Astrocyte (in vitro differentiated cells and primary cell): ENCODE measurements at places on chromosomes 2 and 18. TPM values are rescaled to one million over a fixed set of nuclear protein-coding genes. Genes with fewer than 3 reads are reported as not detected.

GRCh38 chr2:217919204-217919603 is 83.6 kb downstream of the TNS1 start:
- no peak for DNase-seq

GRCh38 chr2:3125001-3125760 is 252.4 kb downstream of the EIPR1 start:
- no peak for DNase-seq

Gene ADAM23
- total RNA-seq, result 11.0 and 13.9 TPM in 2 replicates

DNA sequence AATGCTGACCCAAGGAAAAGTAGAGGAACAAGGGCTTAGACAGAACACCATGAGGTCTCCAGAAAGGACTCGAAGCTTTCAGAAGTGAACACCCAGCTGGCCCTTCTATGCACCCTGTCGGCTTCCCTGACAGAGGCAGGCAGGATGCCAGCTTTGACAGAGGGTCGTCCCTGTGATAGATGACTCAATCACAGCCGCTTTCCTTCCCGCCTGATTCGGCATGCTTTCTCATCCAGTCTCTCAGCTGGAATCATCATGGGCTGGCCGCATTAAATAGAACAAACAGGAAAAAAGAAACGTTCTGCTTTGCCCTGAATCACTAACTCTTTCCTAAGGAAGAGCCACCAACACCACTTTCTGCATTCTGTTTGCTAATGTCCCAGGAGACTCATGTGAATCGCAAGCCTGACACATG is 140.3 kb upstream of the RAB12 start:
- peak; percentile 41 for DNase-seq

DNA sequence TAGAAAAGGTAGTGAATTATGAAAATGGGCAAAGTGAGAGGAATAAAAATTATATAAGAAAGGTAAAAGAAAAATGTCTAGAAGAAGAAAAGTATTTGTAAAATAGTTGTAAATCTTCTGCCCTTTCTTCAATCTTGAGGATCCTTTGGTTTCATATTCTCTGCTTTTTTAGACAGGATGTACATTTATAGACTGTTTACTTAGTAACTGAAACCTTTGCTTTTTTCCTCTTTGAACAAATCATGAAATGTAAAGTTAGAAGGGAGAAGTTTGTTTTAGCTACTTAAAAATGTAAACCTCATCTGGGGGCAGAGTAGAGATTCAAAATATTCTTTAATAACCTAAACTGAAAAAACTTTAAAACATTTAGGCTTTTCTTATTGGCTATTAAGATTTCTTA is 150.4 kb upstream of the ITGA4 start:
- DNase-seq, result no peak

DNA sequence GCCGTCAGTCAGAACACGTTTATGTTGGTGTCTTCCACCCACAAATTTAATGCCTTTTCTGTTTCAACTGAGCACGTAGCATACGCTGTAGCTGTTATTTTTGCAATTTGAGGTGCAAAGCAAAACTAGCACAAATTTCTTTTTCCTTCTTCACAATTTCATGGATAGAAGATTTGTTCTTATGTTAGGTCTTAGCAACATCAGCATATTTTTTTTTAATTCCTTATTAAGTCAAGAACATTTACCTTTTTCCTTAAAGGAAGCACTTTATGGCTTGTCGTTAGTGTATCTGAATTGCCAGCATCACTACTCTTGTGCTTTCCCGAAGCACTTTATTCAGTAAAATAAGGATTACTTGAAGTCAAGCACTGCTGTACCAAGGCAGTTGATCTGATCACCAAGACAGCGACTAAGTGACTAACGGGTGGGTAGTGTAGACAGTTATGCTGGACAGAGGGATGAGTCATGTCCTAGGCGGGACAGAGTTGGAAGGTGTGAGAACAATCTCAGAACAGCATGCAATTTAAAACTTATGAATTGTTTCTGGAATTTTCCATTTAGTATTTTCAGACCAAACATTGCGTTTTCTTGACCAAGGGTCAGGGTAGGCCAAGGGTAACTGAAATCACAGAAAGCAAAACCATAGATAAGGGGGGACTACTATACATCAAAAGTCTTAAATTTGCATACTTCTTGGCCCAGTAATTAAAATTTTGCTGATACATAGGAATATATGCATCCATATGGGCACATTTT is 13.3 kb downstream of the BABAM2 start:
- peak; percentile 77 for DNase-seq

GRCh38 chr2:46666044-46666679 is 186.8 kb downstream of the TMEM247 start:
- DNase-seq, result no peak

Gene HRH4
- total RNA-seq, result 0.17 and 0.25 TPM in 2 replicates

Gene ERFE
- total RNA-seq, result 0.60 and 1.4 TPM in 2 replicates

- peak; percentile 87 for DNase-seq
These were observed 182.4 kb downstream of the PTPRM start for GRCh38 chr18:7749510-7749981.

DNA sequence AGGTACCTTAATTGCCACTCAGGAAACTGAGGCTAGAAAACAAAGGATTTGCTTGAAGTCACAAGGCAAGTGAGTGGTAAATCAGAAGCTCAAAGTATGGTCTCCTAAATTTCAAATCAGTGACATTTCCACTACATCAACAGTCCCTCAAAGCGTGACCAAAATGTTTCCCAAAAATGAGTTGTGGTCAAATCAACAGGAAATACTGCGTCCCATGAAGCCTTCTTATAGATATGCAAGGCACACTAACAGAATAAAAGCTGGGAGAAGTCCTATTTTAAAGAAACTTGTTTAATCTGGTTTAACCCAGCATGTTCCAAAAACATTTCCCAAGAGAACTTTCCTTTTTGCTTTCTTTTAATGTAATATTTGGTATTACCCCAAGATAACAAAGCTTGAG is 249.4 kb downstream of the EXOC6B start:
- peak; percentile 8 for DNase-seq

DNA sequence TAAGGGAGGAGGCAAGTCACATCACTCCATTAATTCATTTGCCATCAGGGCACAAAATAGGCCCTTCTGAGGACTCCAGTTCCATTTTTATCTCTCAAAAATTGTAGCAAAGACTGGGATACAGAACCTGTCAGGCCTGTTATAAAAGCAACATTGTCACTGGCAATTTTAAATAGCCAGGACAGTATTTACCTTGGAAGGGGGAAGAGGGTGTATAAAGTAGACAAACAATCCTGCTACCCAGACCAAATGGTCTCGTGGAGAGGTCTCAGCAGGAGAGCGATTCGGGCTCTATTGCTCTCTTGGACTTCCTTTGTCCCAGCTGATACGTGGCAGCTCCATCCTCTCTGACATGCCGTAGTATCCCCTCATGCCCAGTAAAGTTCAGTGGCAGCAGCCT is 740.3 kb upstream of the HS6ST1 start:
- no peak for DNase-seq

DNA sequence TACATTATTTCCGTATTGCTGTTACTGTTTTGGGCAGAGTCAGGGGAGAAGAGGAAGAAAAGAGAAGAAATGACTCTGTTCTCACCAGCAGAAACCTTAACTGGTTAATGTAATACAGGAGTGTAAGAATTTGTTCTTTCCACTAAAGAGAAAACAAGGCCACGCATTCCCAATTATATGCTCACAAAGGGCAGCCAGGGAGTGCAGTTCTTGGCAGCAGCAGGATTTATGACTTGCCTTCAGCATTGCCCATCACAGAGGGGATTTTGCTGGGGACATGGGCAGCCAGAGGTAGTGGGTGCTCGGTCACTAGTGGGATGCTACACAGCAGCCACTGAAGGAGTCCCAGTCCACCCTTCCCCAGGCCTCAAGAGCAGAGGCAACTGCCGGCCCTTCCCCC is 18.4 kb downstream of the MREG start:
- DNase-seq, result peak; percentile 38

DNA sequence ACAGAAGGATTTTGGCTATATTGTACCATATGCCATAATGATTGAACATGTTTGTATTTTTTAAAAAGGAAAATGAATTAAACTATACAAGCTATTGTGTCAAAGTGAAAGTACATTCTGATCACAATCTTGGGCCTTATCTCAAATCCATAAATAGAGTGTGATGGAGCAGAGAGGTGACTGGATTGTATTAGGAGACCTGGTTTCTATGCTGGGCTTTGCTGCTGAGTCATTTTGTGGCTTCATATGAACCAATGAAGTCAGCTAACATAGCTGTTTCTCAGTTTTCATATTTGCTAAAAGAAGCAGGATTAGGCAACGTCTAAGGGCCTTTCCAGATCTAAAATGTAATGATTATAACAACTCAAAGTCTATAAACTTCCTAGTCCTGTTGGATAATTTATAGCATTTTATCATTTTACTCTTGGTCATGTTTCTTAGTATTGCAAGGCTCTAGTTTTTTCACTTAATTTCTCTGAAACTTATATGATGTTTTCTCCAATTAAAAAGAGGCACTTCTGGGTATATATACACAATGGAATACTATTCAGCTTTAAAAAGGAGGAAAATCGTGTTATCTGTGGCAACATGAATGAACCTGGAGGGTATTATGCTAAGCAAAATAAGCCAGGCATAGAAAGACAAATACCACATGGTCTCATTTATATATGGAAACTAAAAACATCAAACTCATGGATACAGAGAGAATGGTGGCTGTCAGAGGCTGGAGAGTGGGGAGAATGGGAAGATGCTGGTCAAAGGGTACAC is 112.3 kb downstream of the MEP1B start:
- DNase-seq, result peak; percentile 93

GRCh38 chr2:241842620-241843211 is 16.0 kb downstream of the PDCD1 start:
- DNase-seq, result no peak

DNA sequence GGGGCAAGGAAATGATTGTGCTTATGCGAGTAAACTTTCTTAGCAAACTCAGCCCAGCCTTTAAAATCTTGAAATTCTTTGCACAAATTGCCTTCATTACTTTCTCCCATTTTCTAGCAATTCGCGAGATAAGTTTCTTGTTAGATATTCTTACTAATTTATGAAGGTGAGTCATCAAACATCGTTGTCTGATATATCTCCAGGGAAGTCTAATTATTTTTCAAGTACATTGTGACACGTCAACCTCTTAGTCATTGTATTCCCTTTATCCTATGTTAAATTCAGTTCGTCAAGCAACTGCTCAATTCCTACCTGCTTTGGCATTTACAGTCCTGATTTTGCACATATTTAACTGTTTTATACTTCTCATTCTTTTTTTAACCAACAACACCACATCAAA is 854.5 kb upstream of the CRIM1 start:
- DNase-seq, result peak; percentile 20

GRCh38 chr2:152791979-152792378 is 73.6 kb downstream of the ARL6IP6 start:
- no peak for DNase-seq

DNA sequence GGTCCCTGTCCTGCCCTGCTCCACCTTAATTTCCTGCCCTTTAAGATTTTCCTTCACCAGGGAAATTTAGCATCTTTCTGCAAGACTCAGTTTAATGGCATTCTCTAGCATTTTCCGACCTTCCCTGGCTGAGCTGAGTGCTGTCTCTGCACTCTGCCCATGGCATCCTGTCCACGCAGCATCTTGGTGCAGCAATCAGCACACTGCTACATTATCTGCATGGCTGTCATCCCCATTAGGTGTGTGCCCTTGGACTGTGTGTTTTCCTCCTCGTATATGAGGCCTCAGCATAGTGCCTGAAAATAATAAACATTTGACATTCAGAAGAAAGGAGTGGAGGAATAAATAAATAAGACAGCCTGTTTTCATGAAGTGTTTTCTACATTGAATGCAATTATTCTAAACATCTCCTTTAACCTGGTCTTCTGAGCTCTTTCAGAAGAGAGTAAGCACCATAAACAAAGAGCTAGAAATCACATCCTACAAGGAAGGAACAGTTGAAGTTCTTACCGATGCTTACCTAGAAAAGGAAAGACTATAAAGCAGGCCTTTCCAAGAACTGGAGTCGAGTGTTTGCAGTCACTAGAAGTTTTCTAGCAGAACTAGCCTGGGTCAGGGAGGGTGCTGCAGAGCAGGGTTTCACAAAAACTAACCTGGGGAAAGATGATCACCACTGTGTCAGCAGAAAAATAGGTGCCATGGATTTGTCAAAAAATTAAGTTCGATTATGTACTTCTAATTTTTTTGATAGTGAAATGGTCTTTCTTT is 131.4 kb upstream of the ITGB6 start:
- no peak for DNase-seq

Gene SLC19A3
- total RNA-seq, result 0.12 and 0.14 TPM in 2 replicates

- peak; percentile 98 for DNase-seq
These were observed 92.0 kb upstream of the GULP1 start for GRCh38 chr2:188199716-188200128.

- DNase-seq, result no peak
These were observed 99.4 kb downstream of the MYOM1 start for GRCh38 chr18:3120356-3120755.

Gene LRP2
- 0.79 and 1.00 TPM in 2 replicates for total RNA-seq

DNA sequence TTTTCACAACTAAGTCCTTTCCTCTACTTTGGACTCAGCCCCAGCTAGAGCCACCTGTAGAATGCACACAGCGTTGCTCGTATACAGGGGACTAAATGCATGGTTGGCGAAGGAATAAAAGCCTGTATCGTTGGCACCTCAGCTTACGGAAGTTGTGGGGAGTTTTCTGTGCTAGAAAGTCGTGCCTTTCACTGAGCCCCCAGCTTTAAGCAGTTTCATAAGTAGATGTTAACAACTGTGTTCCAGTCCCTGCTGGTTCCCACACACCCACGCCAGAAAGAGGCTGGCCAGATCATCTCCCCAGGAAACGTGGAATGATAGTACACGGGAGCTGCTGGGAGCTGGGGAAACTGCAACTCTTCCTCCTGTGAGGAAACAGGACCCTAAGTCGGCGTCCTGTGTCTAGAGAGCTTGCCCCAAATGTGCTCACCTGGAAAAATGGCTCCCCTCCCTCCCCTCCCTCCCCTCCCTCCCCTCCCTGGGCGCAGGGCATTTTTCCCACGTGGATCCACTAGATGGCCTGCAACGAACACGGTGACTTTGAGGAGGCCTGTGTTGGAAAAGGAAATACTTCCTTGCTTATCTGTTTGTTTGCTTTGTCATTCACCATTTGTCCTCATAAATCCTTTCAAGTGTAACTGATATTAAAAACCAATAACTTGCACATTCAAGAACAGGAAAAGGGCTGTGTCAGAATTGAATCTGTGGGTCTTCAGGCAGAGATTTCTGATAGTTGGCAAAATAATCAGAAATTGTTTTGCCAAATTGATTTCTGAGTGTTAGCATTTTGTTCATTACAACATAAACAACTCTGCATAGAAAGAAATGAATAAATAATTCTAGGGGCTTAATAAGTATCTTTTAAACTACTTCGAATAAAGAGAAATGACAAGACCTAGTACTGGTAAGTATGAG is 43.9 kb upstream of the RFX8 start:
- DNase-seq, result peak; percentile 44

DNA sequence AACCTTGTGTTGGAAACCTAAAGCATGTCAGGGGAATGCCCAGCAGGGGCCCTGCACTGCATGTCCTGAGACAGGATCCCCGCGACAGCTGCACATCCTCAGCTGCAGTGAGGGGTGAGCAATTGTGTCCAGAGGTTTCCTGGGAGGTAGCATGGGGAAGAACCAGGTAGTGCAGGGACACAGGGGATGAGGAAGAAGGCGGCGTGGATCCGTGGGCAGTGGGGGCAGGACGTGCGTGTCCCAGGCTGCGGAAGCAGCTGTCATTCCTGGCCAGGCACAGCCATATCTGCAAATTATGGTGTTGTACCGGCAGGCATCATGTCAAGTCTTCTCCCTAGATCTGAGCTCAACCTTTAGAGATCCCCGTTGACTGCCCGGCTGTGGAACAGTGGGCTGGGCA is 238.2 kb upstream of the MYT1L start:
- DNase-seq, result no peak
